Osteocyte (in vitro differentiated cells): ENCODE measurements at places on chromosomes 13 and 19. TPM values are rescaled to one million over a fixed set of nuclear protein-coding genes. Genes with fewer than 3 reads are reported as not detected.

DNA sequence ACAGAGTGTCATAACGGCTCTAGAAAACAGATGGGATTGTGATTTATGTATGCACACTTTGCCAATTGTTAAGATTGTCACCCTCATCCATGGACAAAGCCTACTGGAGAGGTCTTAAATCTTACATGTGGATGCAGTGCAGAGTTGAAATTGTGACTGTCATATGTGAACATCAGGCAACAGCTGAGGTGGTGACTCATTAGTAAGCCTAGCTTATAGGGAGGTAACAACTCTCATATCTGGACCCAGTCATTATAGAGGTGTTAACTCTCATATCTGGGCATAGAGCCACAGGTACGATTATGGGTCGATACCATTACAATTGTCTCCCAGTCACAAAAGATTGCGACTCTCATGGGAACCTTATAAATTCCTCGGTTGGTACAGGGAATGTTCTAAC, 29.8 kb upstream of the ZNF254 start:
- H3K4me3 ChIP-seq: no peak overlapping the region
- no peak overlapping the region for H3K27ac ChIP-seq
- H3K36me3 ChIP-seq: peaks cover 62% of the 10 kb centered on the region
- H3K27me3 ChIP-seq: no peaks in the 10 kb centered on the region
- H3K4me1 ChIP-seq: no peaks in the 10 kb centered on the region
- no peak for DNase-seq

DNA sequence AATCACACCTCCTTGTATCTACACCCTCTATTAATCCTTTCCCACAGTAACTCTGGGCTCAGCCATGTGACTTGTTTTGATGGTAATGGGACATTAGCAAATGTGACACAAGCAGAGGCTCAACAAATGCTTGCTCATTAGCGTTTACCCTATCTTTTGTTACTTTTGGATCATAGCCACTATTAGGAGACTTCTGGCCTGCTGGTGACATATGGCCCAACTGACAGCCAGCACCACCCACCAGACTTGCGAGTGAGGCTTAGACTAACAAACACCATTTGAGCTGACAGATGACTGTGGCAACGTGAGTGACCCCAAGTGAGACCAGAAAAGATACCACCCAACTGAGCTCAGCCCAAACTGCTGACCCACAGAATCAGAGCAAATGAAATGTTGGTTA, 154.1 kb downstream of the OLFM4 start:
- H3K4me1 ChIP-seq: no peaks in the 10 kb centered on the region
- no peaks in the 10 kb centered on the region for H3K27me3 ChIP-seq
- H3K36me3 ChIP-seq: no peaks in the 10 kb centered on the region
- no peak overlapping the region for H3K27ac ChIP-seq

GRCh38 chr13:109500146-109500773, 286.1 kb downstream of the IRS2 start:
- H3K27me3 ChIP-seq: no peaks in the 10 kb centered on the region
- no peak overlapping the region for H3K4me3 ChIP-seq
- no peak for DNase-seq
- no peak overlapping the region for H3K27ac ChIP-seq

- no peak overlapping the region for H3K4me3 ChIP-seq
- H3K27me3 ChIP-seq: no peaks in the 10 kb centered on the region
- H3K36me3 ChIP-seq: no peaks in the 10 kb centered on the region
- no peaks in the 10 kb centered on the region for H3K4me1 ChIP-seq
Measured at GRCh38 chr19:51489113-51489512, 10.8 kb downstream of the CEACAM18 start.

DNA sequence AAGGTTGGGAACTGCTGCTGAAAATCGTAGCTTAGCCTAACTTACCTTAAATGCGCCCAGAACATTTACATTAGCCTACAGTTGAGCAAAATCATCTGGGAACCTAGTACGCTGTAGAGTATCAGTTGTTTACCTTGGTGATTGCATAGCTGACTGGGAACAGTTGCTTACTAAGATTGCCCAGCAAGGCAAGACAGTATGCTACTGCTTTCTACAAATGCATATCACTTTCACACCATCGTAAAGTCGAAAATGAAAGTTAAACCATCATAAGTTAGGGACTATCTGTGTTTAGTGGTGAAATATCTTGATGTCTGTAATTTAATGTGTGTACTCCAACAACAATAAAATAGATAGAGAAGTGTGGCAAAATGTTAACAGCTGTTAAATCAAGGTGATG, 1670.6 kb upstream of the PCDH20 start:
- no peaks in the 10 kb centered on the region for H3K27me3 ChIP-seq
- H3K4me3 ChIP-seq: no peak overlapping the region
- DNase-seq: no peak
- no peaks in the 10 kb centered on the region for H3K4me1 ChIP-seq
- no peak overlapping the region for H3K27ac ChIP-seq

The ZIC2 gene
- total RNA-seq: 177 and 196 TPM in 2 replicates
